ENCODE measurements at places on chromosomes 11 and 22.

- DNase-seq, result no peak
These were observed 12.1 kb downstream of the SSH3 start for GRCh38 chr11:67315325-67315909.

DNA sequence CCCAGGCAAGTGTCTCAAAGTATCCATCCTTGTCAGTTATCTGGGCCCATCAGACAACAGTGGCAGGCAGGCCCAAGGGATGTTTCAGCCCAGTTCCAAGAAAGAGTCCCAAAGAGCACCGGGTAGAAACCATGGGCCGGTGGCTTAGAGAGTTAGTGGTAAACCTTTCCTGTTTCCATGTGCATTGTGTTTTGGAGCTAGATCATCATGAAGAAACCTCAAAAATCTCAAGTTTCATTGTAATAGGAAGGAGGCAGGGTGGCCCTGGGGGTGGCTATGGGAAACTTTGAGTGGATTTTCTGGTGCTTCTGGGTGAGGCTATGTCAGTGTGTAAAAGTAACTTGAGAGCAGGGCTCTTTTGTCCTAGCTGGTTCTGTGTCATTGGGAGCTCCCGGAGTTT lies 68.1 kb downstream of the UBASH3B start:
- DNase-seq, result peak; percentile 65

DNA sequence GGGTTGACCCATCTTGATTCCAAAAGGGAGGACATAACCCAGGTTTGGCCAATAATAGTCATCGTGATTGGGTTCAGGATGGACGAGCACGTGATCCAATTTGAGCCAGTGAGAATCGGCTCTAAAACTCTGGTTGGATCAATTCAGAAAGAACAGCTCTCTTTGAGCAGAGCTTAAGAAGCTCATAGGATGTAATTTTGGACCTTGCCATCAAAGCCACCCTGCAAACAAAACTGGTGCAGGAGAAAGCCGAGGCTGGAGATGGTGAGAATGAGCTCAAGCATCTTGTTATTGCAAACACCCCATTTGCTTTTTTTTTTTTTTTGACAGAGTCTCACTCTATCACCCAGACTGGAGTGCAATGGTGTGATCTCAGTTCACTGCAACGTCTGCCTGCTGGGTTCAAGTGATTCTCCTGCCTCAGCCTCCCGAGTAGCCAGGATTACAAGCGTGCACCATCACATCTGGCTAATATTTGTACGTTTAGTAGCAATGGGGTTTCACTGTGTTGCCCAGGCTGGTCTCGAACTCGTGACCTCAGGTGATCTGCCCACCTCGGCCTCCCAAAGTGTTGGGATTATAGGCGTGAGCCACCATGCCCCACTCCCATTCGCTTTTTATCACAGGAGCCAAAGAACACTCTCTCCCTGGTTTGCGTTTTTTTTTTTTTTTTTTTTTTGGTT lies 13.8 kb upstream of the MIAT start:
- no peak for DNase-seq

DNA sequence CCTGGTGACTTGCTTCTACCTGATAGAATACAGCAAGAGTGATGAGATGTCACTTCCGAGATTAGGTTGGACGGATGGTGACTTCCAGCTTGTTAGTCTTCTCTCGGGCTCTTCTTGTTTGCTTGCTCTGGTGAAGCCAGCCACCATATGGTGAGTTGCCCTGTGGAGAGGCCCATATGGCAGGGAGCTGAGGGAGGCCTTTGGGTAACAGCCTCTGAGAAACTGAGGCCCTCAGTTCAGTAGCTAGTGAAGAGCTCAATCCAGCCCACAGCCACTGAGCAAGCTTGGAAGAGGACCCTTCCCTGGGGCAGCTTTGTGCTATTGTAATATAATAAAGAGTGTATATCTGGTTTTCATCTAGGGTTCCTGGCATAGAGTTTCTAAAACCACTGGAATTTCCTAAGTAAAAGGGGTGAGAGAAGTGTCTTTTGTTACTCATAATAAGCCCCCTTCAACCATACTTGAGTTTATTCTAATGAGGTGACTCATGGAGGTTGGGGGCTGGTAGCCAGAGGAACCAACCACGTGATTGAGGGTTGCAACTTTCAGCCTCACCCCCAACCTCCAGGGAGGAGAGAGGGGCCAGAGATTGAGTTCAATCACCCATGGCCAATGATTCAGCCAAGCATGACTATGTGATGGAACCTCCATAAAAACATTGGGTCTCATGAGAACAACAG lies 8.0 kb upstream of the TPCN2 start:
- DNase-seq, result peak; percentile 91

GRCh38 chr11:9148727-9149126 lies 57.3 kb upstream of the SCUBE2 start:
- no peak for DNase-seq

- peak; percentile 11 for DNase-seq
These were observed 10.7 kb upstream of the FAM83F start for GRCh38 chr22:39984006-39984405.

DNA sequence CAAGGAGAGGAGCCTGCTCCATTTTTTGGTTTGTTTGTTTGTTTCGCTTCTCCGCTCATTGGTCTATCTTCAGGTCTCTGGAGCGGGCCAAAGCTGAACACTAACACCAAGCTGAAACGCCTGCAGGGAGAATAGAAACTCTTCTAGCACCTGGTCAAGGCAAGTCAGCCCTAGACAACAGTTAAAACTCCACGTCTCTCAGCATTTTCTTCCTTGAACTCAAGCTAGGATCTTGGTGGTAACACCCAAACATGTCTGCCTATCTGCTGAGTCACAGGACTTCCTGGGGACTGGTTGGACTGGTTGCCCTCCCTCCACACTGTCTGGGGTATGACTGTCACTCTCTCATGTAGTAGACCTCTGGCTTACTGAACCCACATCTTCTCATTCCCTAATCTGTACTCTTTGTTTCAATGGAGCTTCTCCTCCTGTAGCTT lies 23.9 kb upstream of the RBFOX2 start:
- DNase-seq, result peak; percentile 87

GRCh38 chr22:31354515-31354914 lies 8.4 kb upstream of the PATZ1 start:
- DNase-seq, result no peak

DNA sequence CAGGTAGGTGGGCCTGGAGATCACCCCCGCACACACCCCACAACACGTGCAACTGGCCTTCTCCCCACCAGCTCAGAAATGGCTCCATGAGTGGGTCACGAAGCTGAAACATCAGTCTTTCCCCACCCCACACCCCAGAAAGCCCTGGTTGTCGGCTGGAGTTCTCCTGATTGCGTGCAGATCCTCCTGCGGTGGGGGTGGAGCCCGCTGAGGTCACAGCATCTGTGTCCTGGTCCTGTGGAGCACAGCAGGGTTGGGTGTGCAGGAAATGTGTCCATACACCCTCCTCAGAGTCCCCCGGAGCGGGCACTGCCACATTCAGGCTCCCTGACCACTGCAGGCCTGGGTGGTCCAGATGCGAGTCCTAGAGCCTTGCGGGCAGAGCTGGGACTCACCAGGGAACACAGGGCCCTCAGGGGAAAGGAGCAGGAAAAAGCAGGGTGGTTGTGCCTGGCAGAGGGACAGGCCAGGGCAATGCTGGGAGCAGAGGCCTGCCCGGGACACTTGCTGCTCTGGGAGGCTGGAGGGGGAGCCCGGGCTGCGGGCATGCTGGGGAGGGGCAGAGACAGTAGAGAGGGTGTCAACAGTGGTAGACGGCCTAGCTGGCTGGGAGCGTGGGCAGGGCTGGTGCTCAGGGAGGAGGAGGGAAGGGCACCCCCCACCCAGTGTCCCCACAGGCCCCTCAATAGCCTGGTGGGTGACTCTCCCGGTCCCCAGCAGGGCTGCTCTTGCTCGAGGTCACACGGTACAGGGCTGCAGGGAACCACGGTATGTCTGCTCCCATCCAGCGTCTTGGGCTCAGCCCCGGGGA lies 42.4 kb upstream of the PPARA start:
- peak; percentile 48 for DNase-seq

Data from EH (cell line).